ENCODE measurements at places on chromosomes 1 and 21.

GRCh38 chr1:159056069-159056698 lies 20.4 kb downstream of the AIM2 start:
- no peak for DNase-seq

- DNase-seq = no peak
Observed at GRCh38 chr1:162372159-162373071, 4.2 kb downstream of the SPATA46 start.

GRCh38 chr1:196401891-196402290 lies 206.3 kb downstream of the KCNT2 start:
- DNase-seq = no peak

GRCh38 chr1:228453022-228453560 lies 34.1 kb upstream of the RNF187 start:
- DNase-seq = no peak

- DNase-seq = no peak
Observed at GRCh38 chr1:69947837-69948236, 257.5 kb downstream of the LRRC40 start.

- DNase-seq = no peak
Observed at GRCh38 chr21:39805983-39806382, 61.0 kb downstream of the IGSF5 start.

DNA sequence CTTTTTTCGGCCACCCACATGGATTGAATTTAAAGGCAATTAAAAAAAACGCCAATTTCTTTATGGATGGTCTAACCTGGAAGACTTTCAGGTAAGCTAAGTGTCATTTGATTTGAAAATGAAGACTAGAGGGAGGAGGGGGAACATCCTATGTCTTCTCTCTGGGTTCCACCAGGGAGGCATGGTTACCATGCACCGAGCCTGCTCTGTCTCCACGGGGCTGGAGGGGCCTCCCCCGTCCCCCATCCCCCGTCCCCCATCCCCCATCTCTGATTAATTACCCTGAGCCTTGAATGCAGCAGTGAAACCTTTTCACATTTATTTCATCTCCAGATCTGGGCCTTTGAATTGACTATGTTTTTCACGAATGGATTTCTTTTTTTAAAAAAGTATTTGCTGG lies 135.1 kb downstream of the TLR5 start:
- no peak for DNase-seq

GRCh38 chr1:178484698-178485225 lies 12.0 kb downstream of the CLEC20A start:
- no peak for DNase-seq

GRCh38 chr1:36305915-36306209 lies 306 bp upstream of the SH3D21 start:
- no peak for DNase-seq

DNA sequence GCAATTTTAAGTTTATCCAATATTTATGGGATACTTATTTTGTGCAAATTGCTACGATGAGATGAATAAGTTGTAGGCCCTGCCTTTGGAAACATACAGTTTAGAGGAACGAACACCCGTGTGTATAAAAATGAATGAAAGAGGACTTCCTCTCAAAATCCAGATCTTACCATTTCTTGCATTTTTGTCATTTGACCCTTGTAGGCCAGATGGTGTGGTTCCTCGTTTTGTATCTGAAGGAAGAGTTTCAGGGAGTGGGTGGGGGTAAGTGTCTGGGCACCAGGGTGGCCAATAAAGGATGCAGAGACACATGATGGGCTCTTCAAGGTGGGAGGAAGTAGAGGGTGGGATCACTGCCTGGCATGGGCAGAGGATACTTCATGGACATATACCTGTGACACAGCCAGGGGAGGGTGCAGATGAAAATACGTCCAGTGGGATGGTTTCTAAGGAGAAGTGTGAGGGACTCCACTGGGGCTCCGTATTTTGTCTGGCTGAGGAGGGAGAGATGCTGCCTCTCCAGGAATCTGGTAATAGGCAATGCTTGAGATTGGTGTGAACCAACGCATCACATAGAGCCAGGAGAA lies 14.4 kb downstream of the MAPKAPK2 start:
- DNase-seq = no peak

Measured in C1 segment of cervical spinal cord (tissue), 14 donors.